ENCODE measurements at places on chromosomes 2 and 18.

- DNase-seq = peak; percentile 64
Observed at GRCh38 chr2:24359129-24360049, 947 bp downstream of the ITSN2 start.

DNA sequence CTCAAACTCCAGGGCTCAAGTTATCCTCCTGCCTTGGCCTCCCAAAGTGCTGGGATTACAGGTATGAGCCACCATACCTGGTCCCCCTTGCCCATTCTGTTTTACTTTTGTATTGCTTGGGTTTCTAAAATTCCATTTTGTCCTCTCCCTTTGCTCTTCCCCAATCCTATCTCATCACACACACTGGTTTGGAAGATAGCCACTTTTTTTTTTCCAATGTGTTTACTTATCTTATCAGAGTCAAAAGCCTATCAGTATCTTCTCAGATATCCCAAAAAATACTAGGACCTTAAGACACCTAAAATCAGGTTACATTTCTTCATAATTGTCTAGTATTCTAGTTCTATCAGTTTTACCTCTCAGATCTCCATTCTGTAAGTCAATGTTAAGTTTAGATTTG is 56.1 kb downstream of the MSH2 start:
- DNase-seq = no peak

- no peak for DNase-seq
Observed at GRCh38 chr18:45850021-45850420, 24.5 kb downstream of the SIGLEC15 start.

DNA sequence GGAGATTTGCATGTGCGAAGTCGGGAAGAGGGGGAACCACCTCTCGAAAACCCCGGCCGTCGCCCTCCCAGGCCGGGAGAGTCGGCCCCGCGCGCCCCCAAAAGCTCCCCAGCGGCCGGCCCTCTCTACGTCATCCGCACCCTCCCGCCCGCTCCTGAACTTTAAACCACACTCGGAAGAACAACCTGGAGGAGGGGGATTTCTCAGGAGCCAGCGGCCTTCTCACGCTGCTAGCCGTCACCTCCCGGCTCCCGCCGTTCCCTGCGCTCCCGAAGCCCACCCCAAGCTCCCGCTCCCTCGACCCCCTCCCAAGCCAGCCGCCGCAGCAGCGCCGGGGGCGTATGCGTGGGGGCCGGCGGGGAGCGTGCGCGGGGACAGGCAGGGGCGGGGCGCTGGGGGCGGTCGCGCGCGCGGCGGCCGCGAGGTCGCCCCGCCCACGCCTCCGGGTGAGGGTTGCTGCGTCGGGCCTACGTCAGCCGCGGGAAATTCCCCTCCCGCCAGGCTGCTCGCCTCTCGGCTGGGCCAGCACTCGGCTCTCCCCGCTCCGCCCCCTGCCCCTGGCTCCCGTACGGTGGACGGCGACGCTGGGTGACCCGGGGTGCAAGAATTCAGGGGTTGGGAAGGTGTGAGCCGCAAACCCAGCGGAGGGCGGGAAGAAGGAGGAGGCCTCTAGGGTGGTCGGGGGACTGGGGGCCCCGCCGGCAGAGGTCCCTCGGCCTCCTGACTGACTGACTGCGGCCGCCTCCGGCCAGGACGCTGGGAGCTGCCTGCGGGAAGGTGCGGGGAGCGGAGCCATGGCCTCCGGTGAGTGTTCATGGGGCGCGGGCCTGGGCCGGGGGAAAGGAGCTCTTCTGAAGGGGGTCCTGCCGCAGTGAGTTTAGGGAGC is at the start of gene REL:
Gene REL, plus strand, starts transcription at position 528 of the 886 bp plus-strand sequence. Its CDS starts 267 bp downstream, at position 795.
- DNase-seq = peak; percentile 94

DNA sequence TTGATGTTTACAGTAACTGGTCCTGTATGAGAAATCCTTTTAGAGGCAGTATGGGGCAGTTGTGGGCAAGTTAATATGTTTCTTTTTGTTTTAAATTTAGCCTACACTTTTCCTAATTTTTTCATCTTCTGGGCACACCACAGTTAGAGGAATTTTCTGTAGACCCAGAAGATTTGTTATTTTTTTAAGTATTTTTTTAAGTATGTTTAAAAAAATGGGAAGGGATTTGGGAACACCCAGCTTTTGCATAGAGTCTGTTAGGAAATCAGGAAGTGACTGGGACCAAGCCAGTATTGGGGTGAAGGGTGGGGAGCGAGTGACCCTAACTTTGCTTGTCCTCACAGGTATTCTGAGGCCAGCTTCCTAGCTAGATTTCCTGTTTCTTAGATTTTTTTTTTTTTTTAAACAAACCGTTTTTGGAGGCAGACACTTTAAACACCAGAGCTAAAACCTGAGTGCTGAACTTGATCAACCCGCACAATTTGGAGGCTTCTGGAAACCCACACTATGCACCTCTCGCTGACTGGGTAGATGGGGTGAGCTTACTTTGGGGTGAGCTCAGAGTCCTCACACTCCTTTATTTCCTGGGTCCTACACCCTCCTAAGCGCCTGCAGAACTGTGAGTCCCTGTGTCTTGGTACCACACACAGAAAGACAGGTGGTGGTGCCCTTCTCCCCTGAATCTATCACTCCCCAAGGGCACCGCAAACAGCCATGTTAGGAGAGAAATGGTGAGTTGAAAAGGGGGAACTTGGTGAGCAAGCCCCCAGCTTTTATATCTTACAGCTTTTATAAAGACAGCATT is 5.2 kb downstream of the GATA6 start:
- DNase-seq = no peak

- no peak for DNase-seq
Observed at GRCh38 chr2:152022090-152022489, 76.8 kb downstream of the CACNB4 start.

GRCh38 chr2:121075006-121075551 is 209.9 kb downstream of the TFCP2L1 start:
- no peak for DNase-seq

DNA sequence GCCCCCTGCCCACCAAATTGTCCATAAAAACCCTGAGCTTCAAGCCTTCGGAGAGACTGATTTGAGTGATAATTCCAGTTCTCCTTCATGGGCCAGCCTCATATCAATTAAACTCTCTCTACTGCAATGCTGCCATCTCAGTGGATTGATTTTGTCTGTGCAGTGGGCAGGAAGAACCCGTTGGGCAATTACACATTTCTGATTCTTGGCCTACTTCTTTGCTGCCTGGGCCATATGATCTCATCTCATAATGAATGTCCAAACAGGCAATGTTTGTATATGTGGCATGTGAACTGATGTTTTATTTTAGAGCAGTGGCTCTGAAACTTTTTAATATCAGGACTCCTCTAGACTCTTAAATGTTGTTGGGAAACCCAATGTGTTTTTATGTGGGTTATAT is 101.2 kb upstream of the SLC38A11 start:
- DNase-seq = no peak

DNA sequence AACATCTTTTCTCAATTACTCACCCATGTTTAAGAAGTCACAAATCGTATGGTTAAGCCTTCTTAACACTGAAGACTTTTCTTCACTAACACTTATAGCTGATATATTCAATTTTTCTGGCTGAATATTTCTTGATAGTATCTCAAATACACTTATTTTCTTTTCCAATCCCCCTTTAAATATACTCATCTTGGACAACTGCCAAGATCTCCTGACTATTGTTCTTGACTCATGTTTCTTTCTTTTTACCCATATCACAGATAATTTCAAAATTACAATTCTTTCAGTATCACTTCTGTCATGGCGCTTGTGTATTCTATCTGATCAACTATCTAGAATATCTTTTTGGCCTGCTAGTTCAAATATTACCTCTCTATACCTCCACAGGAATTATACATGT is 954.3 kb upstream of the ACVR2A start:
- no peak for DNase-seq

GRCh38 chr2:190325588-190325987 is 6.0 kb upstream of the HIBCH start:
- no peak for DNase-seq

GRCh38 chr2:207216457-207216856 is 50.7 kb upstream of the KLF7 start:
- DNase-seq = no peak

GRCh38 chr18:8235894-8236293 is 373.3 kb upstream of the RAB12 start:
- no peak for DNase-seq

DNA sequence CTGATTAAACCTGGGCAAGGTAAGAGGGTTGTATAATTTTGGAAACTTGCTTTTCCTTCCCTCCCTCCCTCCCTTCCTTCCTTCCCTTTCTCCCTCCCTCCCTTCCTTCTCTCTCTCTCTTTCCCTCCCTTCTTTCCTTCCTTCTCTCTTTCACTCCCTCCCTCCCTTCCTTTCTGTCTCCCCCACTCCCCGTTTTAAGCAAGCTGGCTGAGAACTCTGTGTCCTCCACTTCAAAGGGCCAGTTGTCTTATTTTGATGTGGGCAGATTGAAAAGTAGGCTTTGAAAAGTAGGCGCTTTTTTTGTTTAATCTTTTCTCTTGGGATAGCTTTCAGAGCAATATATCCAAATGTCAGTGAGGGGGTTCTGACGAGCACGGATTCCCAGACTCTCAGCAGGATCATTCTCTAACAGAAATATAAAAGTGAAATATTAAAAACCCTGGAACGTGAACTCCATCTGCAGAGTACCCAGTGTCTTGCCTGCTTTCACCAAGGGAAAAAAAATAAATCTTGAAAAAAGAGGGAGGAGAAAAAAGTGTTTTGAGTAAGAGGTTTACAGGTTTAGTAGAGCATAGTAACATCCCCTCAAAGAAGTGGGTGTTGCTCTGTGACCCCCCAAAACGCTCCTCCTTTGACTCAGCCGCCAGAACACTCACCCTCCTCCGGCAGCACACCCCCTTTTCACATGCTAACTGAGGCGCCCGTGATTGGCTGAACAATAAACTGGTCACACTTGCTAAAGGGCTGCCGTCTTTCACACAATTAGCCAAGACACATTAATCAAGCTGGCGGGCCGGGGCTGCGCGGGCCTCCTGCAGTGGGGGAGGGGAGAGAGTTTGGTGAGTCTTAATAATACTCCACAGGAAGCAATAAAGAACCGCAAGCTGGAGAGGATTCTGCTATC is 52.2 kb downstream of the CDK15 start:
- no peak for DNase-seq

DNA sequence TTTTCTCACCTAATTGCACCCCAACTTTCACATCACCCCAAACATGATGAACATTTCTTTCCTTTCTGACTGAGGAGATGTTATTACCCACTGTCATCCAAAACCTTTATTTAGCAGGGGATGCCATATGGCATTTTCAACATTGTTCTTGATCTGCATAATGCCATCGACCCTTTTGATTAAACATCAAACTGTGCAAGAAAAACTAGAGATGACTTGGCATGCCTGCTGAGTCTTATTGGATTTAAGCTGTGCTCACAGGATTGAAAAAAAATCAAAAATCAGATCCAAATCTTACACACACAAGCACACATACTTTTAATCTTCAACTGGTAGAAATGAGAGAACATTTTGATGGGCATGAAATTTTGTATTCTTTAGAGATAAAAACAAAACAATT is 536.0 kb downstream of the TMX3 start:
- DNase-seq = no peak

DNA sequence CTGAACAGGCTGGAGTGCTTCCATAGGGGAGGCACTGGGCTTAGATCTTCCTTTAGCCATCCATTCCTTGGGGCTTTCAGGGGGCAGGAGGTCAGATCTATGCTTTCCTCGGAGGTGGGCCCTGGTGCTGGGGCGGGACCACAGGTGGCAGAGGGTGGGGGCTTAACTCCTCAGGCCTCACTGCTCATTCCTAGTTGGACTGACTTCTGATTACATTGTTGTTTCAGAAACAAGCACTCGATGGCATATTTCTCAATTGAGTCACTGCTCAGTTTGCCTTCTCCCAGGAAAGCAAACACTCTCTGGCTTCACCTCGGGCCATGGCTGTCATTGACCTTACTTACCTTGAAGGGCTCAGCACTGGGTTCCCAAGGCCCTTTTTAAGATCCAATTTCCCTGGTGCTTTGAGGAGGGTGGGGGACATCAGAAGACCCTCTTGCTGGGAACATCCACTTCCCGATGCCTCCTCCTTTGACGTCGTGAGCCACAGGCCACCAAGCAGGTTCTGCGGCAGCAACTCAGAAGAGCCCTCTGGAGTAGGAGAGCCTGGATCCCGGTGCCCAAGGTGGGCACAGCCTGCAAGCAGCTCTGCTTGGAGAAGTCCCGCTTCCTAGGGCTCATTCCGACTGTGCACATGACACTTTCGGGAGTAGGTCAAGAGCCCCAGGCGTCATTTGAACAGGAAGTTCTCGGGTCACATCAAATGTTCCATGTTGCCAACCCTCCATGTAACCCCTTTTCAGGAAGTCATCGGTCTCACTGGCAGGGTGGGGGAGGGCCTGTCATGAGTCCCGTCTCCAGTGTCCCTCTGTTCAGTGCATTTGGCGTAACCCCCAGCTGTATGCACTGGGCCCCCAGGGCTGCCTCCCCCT is 40.6 kb downstream of the SDC1 start:
- DNase-seq = no peak

- no peak for DNase-seq
Observed at GRCh38 chr2:62586981-62587380, 81.0 kb upstream of the TMEM17 start.

DNA sequence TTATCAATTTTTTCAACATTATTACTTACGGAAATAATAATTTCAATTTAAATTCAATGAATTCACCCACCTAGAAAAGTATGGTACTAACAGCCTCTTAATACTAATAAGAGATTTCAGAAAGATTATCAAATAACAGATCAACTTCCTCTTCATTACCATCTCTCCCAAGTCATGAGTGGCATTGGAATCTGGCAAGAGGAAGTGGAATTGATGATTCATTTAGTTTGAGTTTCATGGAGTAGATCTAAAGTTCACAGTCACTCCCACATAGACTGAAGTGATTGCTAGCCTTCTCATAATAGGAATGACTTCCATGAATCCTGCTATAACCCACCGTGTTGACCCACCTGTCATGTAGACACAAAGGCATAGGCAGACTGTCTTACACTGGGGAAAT is 77.7 kb upstream of the WDR75 start:
- DNase-seq = no peak

DNA sequence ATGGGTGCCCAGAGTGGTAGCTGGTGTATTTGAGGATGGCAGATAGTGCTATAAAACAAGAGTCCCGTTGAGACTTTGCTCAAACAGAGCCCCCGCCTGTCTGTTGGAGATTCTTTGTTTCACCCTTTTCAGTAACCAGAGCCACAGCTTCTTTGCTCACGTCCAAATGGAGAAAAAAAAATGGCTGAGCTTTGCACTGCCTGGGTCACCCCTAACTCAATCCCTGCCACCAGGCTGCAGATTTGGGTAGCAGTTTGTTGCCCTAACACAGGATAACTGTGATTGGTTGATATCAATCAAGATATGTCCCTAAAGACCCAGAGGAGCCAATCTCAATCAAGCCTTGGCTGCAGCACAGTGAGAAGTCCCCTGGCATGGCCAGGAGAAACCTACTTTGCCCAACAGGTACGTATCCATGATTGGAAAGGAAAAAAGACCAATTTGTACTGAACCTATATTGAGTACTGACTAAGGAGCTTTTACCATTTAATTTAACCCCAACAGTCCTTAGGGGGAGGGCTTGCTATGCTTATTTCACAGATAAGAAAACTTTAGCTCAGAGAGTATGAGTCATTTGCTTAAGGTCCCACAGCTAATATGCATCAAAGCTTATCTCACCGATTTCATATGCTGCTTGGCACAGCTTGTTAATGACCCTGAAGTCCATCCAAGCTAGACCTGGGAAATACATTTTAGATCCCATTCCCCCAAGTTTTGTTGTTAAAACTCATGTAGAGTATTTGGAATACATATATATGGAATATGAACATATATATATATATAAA is 72.0 kb upstream of the SH3BP4 start:
- DNase-seq = no peak

- DNase-seq = no peak
Observed at GRCh38 chr2:112579241-112579640, 5.2 kb upstream of the CHCHD5 start.

GRCh38 chr2:233060501-233060979 is 398 bp downstream of the INPP5D start:
- no peak for DNase-seq

- no peak for DNase-seq
Observed at GRCh38 chr2:191891656-191892055, 44.8 kb upstream of the CAVIN2 start.

All from immature natural killer cell (primary cell).